H54 (cell line): ENCODE measurements at places on chromosomes 7 and 10.

DNA sequence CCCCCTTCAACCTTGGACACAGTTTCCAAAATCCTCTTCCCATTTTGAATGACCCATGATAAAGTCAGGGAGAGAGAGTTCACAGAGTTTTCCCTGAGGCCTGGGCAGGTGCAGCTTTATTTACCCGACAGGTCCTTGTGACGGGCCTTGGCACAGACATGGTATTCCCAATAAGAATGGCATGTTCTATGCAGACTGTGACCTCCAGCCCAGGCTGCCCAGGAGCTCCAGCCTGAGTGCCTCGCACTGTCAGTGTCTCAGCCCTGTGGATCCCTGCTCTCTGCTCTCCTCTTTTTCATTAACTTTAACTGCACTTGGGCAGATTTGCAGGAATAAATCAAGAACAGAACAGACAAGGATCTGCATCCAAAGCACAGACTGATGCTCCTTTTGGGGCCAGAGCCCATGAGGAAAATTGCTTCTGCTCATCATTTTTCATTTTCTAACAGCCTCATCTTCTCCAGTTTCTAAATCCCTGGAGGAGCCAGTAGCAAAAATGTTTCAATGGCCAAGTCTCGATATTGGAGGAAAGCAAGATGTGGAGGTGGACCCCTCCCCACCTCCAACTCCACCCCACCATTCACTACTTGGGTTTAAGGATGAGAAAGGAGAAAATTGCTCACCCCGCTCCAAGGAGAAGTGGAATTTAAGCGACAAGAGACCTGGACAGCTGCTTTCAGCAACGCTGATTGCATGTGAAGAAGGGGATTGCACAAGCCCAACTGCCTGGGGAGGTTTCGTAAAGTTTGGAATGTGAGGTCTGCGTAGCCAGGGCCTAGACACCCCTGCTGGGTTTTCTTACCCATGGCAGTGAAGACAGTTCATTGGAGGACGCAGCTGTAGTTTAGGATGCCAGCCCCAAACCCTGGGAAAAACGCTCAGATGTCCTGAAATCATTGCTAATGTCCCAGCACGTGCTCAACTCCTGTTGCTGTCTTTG lies 225.9 kb downstream of the WDR11 start:
- no peak for DNase-seq

DNA sequence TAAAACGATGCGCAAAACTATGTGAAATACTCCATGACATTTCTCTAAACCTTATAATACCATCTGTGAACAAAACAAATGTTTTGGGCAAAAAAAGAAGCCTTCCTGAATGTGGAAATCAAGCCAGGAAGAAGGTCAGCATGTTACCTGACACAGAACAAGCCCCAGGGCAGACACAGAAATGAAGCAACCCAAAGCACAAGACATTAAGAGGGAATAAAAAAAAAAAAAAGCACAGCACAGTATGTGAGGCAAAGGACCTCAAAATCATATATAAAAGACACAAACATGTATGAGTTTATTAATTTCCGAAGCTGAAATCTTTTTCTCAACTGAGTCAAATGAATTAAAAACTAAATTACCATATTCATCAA lies 161.8 kb downstream of the SKIDA1 start:
- no peak for DNase-seq

DNA sequence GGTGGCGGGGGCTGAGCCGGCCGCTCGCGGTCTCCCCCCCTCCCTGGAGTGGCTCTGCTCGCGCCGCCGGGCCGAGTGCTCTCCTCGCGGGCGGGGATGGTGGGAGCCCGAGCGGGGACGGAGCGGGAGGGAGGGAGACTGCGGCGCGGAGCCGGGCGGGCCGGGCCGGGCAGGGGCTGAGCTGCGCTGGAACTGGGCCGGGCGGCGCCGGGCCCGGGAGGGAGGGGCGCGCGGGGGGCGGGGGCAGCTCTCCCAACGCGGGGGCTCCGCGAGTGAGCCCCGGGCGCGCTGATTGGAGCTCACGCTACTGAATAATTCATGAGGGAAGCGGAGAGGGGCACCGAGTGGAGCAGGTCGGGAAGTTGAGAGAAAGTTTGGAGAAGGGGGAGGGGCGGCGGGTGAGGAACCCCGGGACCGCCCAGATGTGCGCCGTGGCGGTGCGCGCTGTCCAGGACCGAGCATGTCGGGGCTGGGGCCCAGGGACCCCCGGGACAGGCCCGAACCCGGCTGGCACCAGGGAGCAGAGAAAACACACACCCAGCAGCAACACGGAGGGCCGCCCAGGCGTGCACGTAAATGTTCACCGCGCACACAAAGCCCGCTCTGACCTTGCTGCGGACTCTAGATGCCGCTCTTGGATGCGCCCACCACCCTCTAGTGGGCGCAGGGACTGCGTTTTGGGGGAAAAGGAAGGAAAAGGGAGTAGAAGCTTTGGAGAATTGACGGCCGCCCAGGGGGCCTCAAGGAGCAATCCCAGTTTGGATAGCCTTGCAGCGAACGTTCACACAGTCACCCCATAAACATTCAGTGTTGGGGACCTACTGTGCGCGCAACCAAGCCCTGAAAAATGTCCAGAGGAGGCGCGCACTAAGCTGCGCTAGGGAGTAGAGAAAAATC lies at the start of gene EPHB4:
TSS of gene EPHB4 (minus strand) at position 194 of the 897 bp plus-strand sequence. CDS start 493 bp downstream, outside the sequence.
- DNase-seq: peak; percentile 81

GRCh38 chr7:135669774-135670173 lies 7.5 kb downstream of the STMP1 start:
- DNase-seq: no peak

DNA sequence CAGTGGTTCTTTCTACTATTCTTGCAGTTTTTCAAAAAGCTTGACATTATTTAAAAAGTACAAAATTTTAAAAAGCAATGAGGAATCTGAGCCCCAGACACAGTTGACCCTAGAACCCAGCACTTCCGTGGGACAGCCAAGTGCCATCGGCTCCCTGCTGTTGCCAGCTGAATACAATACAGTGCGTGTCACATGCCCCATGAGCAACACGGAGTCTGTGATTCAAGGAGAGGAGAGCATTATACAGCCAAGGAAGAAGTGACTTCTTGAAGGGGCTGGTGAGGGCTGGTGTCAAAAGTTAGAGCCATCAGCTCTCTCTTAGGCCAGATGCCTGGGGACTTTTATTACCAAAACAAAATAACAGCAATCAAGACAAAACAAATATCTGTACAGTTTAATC lies 123.0 kb upstream of the FGFR2 start:
- no peak for DNase-seq

- DNase-seq: no peak
Measured at GRCh38 chr10:133247681-133248333, 10.2 kb downstream of the VENTX start.

DNA sequence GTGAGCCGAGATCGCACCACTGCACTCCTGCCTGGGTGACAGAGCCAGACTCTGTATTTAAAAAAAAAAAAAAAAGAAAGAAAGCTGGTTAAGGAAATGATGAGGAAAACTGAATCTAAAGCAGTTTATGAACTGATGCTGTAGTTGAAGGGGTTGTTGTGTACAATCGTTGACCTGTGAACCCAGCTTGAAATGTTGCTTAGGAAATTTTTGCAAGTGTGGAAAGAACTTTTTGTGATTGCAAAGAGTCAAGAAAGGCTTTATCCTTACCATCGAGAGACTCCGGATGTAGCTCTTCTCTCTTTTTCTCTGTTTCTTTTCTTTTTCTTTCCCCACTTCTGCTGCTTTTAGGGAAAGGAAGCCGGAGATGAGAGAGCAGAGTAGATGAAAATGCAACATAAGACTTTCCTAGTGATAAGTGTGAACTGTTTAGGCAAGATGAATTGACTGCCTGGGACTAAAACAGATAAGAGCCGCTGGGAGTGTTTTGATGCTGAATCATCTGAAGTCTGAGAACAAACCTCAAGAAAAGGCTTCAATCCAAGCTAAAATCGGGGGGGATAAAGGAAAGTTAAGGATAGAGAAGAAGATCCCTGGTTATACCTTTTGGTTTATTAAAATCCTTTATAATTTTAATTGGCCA lies 69.0 kb downstream of the TAF3 start:
- no peak for DNase-seq

DNA sequence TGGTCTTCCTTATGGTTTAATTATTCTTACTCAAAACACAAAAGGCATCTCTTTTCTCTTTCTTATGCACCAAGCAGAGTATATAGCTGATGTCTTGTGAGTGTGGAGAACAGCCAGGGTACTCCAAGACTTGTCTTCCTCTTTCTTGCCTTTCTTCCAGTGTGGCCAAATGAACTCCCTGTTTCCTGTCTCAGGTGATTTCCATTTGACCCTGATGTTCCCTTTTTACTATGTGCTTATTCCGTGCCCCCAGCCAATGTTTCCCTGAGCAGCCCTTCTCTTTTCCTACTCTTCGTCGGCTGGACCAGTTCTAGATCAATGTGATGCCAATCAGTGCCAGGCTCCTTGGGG lies 12.6 kb downstream of the OR9A4 start:
- DNase-seq: no peak

GRCh38 chr7:73448609-73449008 lies 15.0 kb downstream of the FZD9 start:
- DNase-seq: no peak

DNA sequence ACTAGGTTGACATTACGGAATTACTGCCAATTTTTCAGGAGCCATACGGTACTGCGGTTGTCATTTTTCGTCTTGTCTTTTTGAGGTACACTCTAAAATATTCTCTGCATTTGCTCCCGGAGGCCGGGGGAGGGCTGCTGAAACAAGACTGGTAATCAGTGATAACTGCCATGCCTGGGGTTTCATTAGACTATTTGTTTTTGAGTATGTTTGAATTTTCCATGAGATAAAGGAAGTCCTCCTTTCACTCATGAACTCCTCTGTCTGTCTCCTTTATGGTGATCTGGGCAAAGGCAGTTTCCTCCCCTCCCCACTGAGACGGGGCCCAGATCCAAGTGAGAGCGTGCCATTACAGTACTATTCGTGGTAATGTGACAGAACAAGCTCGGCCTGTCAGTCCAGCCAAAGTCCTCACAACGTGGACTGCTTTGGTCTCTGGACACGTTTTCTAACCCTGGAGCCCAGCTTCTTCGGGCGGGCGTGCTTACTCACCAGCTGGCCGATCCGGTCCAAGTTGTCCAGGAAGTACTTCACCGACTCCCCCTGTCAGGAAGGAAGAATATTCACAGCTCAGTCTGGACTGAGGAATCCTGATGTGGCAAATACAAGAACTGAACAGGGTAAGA lies 45.1 kb downstream of the AMZ1 start:
- DNase-seq: no peak

- no peak for DNase-seq
Measured at GRCh38 chr7:2698581-2699288, 10.7 kb downstream of the AMZ1 start.

DNA sequence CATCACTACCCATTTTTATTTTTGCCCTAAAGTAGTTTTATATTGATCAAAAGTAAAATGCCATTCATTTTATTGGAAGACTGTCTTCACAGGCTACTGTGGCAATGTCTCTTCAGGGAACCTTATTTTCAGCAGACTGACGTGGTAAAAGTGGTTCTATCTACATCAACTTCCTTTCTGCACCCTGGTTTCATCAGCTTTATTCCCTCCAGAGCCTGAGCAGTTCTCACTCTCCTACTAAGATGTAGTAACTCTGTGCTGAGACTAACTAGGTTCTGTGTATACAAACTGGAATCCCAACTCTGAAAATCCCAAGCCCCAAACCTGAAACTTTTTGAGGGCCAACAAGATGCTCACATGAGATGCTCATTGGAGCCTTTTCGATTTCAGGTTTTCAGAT lies 155.3 kb downstream of the SFMBT2 start:
- DNase-seq: no peak

- DNase-seq: no peak
Measured at GRCh38 chr7:94676431-94676830, 20.5 kb upstream of the SGCE start.

DNA sequence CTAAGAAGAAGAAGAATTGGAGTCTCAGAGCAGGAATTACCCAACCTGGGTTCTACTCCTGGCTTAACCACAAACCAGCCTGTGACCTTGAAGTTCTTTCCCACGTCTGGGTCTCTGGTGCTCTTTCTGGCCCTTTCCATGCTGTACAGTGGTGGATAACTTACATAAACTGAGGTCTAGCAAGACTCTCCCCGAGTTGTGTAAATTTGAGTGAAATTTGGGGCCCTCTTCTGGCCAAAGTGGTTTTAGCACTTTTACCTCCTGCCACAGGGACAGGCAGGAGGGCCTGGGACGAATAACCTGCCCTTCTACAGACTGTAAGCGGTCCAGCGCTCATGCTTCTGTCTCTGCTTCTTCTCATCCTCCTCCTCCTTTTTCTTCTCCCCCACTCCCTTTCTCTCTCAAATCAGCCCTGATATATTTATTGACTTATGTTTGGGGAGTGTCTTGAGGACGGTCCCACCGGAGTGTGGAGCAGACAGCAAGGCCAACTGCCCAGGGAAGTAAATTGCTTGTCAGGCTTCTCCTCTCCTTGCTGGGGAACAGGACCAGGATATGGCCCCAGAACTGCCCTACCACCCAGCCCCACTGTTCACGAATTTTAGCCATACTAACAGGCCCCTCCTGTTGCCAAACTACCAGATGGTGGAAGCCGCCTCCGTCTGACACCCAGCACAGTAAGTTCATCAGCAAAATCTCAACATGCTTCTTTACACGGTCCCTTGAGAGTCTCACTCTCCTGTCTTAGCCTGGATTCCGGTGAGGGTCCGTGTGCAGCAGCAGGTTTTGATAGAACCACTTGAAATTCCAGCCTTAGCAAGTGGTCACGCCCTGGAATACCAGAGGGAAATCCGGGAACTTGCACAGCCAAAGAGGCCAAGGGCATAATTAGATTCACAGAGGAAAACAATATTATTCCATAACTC lies 4.0 kb upstream of the SH3PXD2A start:
- DNase-seq: peak; percentile 60

DNA sequence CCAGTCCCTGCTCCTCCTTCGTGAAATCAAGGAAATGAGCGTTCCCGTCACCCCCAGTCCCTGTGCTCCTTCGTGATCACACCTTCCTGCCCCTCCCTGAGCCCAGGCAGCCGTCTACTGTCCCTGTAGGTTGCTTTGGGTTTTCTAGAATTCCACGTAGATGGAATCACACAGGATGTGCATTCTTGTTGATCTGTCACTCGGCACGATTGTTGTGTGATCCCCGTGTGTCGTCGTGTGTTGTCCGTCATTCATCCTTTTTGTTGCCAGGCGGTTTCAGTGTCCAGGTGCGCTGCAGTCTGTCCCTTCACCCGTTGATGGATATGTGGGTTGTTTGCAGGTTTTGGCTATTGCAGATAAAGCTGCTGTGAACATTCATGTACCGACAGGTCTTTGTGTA lies 9.4 kb downstream of the MTG1 start:
- no peak for DNase-seq

GRCh38 chr10:93947524-93947923 lies 46.2 kb upstream of the PLCE1 start:
- DNase-seq: no peak
